ENCODE measurements at places on chromosomes 16 and 17.
A peak's percentile ranks its signal among the peaks of the same experiment; 100 is the strongest.

DNA sequence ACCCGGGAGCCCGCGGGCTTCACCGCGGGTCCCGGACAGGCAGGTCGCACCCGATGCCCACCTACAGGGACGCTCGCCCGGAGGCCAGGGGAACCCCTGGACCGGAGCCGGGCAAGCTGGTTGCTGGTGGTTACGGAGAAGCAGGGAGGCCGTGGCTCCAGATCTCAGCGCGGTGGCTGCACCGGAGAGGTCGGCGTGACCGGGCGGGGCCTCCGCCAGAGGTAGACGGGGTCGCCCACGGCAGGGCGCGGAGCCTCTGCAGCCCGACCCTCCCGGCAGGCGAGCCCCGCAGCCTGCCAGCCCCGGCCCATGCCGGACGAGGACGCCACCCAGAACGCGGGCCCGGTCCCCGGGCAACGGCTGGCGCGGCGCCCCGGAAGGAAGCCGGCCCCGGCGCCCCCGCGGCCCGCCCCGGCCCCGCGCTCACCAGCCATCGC lies 341 bp downstream of the PCYT2 start:
- DNase-seq, result no peak

DNA sequence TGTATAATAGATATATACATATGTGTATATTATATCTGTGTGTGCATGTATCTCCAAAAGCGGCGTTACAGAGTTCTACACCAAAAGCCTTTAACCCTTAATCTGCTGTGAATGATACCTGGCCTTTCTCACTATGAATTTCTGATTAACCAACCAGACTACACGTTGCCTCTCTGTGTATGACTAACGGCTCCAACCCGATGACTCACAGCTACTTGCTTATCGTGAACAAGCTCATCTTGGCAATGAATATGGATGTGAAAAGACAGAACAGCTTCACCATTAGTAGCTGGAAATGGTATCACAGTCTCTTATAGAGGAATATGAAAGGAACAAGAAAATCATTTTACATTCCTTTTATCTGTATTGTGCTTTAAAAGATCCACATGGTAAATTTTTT lies 23.8 kb upstream of the ARHGAP44 start:
- DNase-seq, result no peak

- DNase-seq, result no peak
Observed at GRCh38 chr17:42118545-42118944, 2.6 kb downstream of the KAT2A start.

DNA sequence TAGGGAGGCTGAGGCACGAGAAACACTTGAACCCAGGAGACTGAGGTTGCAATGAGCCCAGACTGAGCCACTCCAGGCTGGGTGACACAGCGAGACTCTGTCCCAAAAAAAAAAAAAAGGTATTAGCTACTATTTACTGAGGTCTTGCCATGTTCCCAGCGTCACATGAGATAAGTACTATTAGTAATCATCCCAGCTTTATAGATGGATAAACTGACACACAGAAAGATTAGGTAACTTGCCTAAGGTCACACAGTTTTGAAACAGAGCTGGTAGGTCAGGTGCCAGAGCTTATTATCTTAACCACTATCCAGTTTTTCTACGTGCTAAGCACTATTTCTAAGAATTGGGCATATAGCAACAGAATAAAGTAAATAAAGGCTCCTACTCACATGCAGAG lies 51.6 kb downstream of the TEX14 start:
- DNase-seq, result no peak

GRCh38 chr17:76408037-76408849 lies 23.8 kb downstream of the SPHK1 start:
- DNase-seq, result no peak

DNA sequence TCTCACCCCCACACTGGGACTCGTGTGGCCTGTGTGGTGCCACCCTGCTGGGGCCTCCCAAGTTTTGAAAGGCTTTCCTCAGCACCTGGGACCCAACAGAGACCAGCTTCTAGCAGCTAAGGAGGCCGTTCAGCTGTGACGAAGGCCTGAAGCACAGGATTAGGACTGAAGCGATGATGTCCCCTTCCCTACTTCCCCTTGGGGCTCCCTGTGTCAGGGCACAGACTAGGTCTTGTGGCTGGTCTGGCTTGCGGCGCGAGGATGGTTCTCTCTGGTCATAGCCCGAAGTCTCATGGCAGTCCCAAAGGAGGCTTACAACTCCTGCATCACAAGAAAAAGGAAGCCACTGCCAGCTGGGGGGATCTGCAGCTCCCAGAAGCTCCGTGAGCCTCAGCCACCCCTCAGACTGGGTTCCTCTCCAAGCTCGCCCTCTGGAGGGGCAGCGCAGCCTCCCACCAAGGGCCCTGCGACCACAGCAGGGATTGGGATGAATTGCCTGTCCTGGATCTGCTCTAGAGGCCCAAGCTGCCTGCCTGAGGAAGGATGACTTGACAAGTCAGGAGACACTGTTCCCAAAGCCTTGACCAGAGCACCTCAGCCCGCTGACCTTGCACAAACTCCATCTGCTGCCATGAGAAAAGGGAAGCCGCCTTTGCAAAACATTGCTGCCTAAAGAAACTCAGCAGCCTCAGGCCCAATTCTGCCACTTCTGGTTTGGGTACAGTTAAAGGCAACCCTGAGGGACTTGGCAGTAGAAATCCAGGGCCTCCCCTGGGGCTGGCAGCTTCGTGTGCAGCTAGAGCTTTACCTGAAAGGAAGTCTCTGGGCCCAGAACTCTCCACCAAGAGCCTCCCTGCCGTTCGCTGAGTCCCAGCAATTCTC lies 27.4 kb downstream of the STH start:
- no peak for DNase-seq

DNA sequence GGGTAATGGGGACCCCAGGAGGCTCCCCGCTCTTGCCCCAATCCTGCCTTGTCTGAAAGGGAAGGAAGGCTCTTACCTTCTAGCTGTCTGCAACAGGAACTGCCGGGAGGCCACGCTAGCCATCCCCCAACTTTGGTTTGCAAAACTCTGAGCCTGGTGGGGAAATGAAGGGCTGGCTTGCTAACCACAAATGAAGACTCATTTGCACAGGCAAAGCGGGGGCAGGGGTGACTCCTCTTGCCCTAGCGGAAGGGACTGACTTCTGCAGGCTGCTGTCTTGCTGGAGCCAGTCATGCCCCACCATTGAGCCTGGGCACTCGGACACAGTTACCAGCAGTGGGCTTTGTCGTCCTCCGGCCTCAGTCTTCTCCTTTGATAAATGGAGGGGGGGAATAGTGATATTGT lies 52.6 kb downstream of the PLCG2 start:
- peak; percentile 32 for DNase-seq

DNA sequence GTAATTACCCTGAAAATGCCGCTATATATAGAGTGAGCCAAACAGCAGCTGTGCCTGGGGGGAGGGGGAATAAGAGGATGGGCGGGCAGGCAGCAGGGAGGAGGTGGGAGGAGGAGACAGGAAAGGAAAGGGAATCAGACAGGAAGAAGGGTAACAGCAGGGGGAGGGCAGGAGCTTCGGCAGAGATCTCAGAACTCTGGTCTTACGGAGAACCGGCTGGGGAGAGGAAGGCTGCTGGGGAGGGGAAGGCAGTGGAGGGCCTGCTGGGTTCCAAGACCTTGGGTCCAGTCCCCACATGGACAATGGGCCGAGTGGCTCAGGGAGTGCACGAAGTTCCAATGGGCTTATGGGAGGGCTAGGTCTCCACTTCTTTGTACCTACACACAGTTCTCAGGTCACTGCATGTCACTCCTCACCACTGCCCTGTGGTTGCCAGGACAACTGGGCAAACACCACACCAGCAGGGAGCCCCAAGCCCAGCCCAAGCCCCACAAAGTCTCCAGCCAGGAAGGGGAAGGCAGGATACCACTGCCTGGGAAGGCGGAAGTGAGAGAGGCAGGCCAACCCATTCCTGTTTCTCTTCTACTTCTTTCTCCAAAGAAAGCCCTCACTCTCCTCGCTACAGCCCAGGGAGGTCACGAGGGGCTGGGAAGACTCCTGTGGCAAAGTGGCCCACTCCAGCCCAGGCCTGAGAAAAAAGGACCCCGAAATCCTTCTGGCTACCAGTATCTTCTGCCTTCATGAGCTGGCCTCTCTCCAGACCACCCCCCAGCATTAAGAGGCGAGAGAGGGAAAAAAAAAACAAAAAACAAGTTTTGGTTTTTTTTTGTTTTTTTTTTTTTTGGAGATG lies 25.3 kb downstream of the G6PC3 start:
- DNase-seq, result peak; percentile 68

GRCh38 chr17:76391200-76391715 lies 6.8 kb downstream of the SPHK1 start:
- no peak for DNase-seq

DNA sequence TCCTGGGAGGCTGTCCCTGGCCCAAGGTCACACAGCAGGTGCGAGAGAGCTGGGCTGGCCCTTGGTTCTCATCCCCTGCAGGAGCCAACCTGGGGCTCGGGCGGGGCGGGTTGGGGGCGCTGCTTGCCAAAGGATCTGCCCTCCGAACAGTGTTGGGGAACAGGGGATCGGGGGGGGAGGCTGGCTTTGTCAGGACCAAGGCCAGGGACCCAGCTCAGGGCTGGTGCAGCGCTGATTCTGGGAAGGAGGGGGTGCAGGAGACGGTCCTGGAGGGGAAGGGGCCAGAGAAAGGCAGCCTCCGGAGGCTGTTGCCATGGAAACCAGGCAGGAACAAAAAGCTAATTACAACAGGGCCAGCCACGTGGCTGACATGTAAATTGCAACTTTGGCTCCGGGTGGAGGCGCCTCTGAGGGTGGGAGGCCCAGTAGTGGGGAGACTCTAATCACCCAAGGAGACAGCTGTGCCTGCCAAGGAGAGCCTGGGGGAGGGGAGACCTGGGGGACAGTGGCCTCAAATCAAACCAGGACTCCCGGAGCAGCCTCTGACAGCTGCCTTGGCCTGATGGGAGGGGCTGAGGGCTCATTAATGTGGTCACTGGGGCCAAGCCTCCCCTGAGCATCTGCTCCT lies 1.3 kb downstream of the TUBB3 start:
- peak; percentile 14 for DNase-seq

DNA sequence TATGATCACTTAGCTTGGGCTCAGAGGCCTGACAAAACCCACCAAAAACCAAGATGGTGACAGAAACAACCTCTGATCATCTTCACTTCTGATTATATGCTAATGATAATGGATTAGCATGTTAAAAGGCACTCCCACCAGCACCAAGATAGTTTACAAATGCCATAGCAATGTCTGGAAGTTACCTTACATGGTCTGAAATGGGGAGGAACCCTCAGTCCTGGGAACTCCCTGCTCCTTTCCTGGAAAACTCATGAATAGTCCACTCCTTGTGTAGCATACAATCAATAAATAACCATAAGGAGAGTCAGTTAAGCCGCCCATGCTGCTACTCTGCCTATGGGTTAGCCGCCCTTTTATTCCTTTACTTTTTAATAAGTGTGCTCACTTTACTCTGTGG lies 120.0 kb upstream of the HS3ST4 start:
- no peak for DNase-seq

DNA sequence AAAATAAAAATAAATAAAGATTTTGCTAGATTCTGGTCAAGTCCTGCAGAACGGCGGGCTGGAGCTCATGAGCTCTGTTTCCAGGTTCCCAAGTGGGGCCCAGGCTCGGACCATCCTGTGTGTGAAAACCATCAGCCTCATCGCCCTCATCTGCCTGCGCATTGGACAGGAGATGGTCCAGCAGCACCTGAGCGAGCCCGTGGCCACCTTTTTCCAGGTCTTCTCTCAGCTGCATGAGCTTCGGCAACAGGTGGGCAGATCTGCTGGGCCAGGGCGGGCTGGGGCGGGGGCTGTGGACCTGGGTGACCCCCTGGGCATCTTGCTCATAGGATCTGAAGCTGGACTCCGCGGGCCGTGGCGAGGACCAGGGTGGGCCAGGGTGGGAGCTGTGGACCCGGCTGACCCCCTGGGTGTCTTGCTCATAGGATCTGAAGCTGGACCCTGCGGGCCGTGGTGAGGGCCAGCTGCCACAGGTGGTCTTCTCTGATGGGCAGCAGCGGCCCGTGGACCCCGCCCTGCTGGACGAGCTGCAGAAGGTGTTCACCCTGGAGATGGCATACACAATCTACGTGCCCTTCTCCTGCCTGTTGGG lies 7.8 kb downstream of the WDR81 start:
- no peak for DNase-seq

DNA sequence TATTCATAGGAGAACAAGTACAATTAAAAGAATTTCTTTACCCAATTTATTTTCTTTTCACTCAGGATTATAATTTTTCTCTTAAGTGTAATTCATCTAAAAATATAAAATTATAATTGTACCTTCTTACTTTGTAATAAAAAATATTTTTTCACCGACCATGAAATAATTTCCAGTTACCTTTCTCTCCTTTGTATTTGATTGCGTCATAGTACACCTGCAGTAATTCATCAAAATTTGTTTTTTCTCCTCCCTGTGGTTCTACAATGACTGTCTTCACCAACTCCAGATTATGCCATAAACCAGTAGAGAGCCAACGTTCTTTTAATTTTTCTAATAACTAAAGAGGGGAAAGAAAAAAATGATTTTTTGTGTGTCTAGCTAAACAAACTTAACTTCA lies 119.1 kb downstream of the BRIP1 start:
- no peak for DNase-seq

DNA sequence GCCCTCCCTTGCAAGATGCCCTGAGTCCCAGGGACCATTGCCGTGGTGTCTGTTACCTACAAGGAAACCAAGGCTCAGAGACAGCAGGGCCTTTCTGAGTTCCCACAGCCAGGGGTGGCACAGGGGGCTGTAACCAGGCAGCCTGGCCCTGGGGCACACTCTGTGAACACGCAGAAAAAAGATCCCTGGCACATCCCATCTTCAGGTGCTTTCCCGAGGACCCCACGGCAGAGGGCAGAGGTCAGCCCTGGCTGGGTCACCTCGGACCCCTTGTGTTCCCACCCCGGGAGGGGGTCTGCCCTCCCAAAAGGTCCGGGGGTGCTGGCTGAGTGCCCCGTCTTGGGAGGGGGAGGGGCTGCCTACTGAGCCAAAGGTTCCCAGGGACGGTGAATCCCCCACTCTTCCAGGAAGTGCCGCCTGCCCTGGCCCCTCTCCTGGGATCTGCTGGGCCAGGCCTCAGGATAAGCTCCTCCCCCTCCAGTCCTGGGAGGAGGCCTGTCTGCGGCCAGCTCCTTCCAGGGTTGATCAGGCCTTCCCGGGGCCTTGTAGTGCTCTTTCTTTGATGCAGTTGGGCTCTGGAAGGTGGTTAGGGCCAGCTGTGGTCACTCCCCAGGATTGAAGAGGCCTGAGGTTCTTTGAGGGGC lies 8.1 kb downstream of the GLIS2 start:
- no peak for DNase-seq

All from midbrain (tissue), 1 donor.